HTR-8/SVneo (cell line): ENCODE measurements at places on chromosomes 12 and 14.

- DNase-seq: no peak
These were observed 11.3 kb upstream of the GNG2 start for GRCh38 chr14:51849097-51849496.

- no peak for DNase-seq
These were observed 7.5 kb downstream of the SHMT2 start for GRCh38 chr12:57236925-57237595.

DNA sequence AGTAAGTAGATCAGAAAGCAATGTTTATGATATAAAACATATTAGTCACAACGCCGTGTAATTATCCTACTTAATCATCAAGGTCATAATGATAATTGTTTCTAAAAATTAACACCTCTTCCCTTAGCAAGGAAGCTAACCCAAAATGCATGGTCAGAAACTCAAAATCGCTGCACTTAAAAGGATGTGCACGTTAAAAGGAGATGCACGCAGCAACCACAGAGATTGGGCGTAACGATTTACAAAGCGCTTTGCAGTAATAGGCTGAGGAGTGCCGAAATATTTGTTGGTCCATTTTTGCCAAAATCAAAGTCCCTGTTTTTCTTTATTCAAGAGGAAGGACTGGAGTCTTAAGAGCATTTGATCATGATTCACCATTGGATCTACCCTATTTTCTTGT lies 1077.2 kb downstream of the VRK1 start:
- no peak for DNase-seq

DNA sequence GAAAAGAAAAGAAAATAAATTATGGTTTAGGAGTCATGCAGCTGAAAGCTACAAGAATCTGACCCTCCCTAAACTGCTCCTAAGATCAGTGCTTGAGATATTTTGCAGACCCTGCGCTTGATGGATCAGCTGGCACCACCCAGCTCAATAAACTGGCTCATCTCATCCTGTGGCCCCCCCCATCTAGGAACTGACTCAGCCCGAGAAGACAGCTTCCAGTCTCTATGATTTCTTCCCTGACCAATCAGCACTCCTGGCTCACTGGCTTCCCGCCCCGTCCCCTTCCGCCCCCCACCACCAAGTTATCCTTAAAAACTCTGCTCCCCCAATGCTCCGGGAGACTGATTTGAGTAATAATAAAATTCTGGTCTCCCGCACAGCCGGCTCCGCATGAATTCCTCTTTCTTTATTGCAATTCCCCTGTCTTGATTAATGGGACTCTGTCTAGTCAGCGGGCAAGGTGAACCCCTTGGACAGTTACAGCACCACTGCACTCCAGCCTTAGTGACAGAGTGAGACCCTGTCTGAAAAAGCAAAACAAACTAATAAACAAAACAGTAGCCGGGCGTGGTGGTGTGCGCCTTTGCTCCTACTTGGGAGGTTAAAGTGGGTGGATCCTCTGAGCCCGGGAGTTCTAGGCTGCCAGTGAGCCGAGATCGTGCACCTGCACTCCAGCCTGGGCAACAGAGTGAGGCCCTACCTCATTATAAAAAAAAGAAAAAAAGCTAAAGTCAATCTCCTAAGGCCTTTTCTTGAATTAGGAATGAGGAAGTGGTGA lies 24.5 kb upstream of the SPTLC2 start:
- no peak for DNase-seq

DNA sequence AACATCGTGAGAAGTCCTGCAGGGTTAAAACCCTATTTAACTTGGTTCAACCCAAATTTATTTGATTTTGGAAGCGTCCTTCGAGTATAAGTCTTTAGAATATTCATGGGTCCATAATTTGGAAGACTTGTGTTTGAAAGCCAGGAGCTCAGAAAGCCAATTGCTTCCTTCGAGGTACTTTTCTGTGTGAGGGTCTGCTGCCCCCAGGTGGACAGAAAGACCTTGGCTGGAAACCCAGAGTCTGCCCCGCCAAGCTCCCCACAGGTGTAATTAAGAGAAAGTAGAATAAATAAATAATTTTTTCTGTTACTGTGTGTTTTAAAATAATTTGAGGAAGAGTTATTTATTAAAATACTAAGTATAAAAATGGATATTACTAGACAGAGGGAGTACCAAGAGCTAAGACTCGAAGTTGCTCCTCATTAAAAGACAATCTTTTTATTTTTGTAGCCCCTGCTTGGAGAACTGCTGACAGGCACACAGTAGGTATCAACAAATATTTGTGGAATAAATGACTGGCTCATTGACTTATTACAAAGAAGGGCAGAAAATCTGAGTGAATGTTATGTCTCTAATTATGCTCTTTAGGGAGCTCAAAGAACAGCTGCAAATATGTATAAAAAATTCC lies 105.8 kb downstream of the PAH start:
- DNase-seq: peak; percentile 23

- no peak for DNase-seq
These were observed 154.4 kb upstream of the MAX start for GRCh38 chr14:65256714-65257113.

DNA sequence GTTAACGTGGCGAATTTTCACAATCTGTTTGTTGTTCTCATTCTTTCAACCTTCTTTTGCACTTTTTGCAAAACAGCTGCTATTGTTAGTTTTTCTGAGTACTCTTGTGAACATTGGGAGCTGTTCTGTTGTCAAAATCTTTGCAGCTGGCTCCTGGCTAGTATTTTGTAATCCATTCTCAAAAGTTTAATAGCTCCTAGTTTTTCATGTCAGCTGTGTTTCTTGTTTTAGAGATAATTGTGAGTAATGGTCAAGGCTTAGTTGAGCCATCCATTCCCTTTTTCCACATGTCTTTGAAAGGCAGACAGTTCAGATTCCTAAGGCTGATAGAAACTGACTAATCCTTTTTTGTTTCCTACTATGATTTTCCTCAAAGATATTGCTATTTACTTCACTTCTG lies 39.1 kb upstream of the CRADD start:
- DNase-seq: no peak

DNA sequence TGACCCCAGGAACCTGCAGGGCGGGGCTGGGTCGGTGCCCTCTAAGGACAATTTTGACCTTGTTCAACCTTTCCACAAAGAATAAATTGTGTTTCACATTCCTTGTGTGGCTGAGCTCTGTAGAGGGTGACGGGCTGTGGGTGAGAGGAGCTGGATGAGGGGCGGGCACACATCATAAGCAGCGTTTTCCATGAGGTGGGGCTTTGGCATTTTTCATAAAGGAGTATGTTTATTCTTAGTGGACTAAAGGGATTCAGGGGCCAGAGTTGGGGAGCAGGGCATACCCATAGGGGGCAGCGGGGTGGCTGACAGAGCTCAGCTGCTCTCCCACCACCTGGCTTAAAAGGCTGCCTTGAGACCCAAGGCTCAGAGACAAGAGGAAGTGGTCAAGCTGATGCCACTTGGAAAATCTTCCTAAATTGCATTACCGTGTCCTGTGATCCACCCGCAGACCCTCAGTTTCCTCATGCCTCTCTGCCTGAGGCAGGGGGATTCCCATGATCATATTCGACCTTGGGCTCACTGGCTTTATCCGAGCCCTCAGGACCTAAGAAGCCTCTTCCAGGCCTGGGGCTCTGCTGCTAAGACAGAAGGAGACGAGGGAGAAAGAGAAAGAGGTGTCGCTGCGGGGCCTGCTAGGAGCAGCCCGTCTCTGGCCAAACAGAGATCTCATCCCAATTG lies 11.4 kb downstream of the MMP14 start:
- DNase-seq: no peak

- DNase-seq: no peak
These were observed 247.5 kb downstream of the SLC16A7 start for GRCh38 chr12:59843260-59843843.

DNA sequence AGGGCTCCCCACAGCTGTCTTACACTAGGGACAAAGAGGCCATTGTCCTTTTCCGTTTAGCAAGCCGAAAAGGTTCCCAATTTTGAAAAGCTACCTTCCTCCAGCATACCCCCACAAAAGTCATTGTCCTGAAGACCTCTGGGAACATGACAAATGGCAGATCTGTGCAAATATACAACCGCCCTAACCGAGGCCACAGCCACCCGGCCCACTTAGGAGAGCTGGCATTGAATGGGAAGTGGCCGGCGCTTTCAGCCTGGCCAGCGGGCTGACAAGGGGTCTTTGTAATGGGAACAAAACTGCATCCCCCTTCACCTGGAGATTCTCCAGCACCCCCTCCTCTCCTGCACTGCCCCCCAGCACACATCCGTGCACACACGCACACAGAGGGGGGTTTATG lies 48.1 kb upstream of the VASH1 start:
- DNase-seq: no peak

DNA sequence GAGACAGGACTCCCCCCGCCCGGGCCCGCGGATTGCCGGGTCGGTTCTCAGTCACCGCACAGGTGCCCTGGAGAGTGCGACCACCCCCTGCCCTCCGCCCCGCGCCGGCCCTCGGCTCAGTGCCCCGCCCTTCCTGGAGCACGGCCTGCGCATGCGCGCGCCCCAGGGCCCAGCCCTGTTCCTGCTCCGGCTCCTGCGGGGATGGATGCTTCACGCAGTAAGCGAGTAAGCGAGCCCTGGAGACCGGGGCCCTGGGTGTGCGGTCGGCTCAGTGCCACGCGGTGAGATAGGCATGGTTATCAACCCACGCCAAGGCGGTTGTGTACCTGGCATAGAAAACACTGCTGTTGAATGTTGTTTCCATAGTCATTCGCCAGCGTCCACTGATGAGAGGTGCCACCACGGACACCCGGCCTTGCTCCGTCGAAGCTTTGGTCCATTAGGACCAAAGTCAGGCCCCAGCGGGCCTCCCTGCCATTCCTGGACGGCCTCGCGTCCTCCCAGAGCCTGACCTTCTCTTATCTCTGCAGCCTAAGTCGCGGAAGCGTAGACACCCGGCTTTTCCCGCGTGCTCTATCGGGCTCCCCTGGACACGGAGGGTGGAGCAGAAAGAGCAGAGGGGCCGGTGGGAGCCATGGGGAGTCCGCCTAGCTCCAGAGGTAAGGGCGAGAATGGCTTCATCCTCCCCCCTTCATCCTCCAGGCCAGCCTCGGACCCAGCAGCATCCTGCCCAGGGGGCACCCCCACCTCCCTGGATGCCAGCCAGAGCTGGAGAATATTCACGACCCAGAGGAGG lies 90.6 kb downstream of the PAPOLA start:
- DNase-seq: no peak

DNA sequence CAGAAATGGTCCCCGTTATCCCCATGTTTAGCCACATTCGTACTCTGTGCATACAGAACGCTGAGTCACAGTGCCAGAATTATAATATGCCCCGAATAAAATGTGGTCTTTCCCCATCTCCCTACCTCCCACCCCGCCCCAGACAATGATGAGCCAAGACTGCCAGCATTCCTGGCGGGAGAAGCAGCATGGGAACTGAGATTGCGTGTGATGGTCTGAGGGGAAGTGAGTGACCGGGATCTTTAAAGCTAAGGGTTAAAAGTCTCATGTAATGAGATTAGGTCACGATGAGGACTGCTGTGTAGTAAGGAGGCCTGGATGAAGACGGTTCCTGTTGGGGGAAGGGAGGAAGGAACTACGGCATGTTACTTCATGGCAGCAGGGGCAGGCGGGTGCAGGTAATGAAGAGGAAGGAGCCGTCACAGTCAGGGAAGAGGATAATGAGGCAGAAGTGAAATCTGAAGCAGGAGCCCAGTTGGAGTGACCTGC lies 243.3 kb upstream of the FKBP4 start:
- DNase-seq: no peak

- no peak for DNase-seq
These were observed 155.6 kb downstream of the DYRK2 start for GRCh38 chr12:67804168-67804567.

DNA sequence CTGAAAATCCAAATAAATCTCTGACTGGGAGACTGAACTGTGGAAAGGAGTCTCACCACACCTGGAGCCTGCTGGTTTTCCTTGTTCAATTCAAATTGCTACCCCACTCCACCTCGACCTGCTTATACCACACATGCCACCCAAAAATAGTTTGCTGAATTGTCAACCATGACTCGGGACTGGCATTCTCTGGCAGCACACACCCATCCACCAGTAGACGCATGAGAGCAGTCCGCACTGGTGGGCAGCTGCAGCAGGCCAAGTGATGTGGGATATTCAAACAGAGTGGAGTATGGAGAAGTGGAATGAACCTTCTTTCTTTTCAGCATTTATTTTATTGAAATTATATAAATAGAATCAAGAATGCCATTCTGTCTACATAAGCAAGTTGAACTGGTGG lies 38.7 kb upstream of the SYCP3 start:
- no peak for DNase-seq

DNA sequence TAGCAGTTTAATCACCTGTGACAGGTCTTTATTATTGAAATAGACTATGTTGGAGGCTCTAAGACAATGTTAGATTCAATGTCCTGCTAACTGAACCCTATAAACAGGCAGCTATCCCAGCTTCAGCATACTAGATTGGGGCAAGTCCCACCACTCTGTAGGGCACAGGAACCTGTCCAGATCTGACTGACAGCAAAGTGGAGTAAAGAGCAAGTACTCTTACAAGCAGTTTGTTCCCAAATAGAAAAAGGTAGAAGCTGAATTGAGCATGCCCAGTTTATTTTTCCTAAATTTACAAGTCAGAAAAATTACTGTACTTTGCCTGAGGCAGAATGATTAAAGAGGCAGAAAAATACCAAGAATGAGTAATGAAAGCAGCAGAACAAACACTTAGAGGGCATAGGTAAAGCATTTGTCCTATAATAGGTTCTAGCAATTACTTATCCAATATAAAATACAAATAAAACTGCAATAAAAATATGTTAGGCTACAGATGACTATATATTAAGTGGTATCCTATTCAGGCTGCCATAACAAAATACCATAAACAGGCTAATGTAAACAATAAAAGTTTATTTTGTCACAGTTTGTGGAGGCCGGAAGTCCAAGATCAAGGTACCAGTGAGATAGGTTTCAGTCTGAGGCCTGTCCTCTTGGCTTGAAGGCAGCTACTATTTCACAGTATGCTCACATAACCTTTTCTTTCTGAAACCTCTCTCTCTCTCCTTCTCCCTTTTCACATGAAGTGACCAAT lies 868.2 kb downstream of the C12orf50 start:
- DNase-seq: no peak

DNA sequence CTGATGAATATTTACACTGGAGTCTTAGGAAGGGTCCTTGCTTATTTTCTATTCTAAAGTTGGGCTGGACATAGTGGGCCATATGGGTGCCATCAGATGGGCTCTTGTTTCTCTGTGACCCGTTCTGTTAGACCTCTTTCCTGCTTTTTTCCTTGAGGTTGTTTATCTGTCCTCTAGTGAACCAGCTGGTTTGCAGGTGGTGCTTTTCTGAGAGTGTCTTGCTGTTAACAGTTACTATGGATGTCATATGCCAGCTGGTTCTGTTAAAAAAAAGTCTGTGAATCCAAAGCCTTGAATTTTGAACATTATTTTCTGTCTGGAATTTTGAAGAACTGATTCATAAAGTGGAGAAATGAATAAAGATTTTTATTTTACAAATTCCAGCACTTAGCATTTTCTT lies 29.2 kb downstream of the ZC3H14 start:
- DNase-seq: no peak

GRCh38 chr14:61553730-61554641 lies 141.3 kb upstream of the HIF1A start:
- DNase-seq: peak; percentile 99

DNA sequence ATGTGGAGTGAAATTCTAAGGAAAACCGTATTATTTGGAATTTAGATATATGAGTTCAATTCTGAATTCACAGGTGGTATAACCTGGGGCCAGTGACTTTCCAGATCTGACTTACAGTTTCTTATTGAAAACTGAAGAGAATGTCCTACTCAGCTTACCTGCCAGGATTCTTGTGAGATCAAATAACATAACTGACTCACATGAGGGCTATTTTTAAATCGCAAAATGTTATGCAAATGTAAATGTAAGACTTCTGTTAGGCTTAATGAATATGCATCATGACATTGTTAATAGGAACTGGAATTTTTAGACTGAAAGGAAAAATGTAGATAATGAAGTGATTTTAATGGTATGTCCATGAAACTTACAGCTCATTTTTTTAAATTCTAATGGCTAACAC lies 1142.1 kb downstream of the FLRT2 start:
- DNase-seq: no peak
